ENCODE measurements at places on chromosomes 2 and 18.

- DNase-seq = no peak
Observed at GRCh38 chr18:55866886-55867285, 278.9 kb upstream of the TCF4 start.

- DNase-seq = no peak
Observed at GRCh38 chr2:208488686-208489564, 82.3 kb downstream of the PTH2R start.

DNA sequence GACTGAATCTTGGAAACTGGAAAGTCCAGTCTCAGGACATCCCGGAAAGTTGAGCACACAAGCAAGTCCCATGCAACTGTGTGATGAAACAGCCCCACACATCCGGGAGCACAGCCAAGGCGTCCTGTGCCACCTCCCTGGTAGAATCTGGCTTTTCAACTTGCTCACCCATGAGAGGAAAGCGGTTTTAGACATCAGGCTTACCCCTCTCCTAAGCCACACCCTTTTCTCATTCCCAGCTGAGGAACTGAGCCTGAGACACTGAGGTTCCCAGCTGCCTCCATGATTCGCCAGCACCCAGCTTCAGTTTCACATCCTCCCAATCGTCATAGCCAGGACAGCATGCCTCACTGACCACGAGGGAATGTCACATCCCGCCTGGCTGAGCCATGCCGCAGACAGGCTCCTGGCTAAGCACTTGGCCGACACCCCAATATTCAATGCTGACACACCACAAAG, 60.3 kb downstream of the STEAP3 start:
- peak; percentile 79 for DNase-seq

DNA sequence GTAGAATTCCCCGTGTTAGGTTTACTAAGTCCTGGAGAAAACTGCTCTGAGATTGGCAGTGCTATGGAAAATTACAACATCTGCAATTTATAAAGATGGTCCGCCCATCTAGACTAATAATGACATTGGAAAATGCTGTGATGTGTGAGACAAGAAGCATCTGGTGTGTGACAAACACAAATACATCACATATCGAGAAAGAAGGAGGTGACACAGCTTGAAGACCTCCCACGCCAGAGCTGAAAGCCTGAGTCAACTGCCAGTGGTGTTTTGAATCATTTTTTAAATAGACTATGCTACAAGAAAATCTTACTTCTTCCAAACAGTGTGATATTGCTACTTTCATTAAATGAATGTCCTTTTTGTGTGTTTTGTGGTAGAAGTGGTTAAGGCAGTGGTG, 8.6 kb upstream of the ANO7 start:
- DNase-seq = no peak

DNA sequence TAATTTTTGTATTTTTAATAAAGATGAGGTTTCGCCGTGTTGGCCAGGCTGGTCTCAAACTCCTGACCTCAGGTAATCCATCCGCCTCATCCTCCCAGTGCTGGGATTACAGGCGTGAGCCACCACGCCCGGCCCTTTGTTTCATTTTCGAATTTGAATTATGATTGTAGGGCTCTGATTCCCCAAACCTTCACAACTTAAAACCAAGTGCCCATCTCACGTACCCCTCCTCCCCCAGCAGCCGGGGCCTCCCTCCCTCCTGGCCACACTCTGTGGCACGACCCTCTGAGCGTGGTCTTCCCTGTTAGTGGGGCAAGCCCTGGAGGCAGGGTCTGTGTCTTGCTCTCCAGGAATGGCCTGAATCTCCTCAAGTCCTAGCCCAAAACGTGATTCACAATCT, 166.5 kb downstream of the ASB1 start:
- no peak for DNase-seq

GRCh38 chr2:237752761-237753165, 45.8 kb upstream of the RBM44 start:
- DNase-seq = no peak

DNA sequence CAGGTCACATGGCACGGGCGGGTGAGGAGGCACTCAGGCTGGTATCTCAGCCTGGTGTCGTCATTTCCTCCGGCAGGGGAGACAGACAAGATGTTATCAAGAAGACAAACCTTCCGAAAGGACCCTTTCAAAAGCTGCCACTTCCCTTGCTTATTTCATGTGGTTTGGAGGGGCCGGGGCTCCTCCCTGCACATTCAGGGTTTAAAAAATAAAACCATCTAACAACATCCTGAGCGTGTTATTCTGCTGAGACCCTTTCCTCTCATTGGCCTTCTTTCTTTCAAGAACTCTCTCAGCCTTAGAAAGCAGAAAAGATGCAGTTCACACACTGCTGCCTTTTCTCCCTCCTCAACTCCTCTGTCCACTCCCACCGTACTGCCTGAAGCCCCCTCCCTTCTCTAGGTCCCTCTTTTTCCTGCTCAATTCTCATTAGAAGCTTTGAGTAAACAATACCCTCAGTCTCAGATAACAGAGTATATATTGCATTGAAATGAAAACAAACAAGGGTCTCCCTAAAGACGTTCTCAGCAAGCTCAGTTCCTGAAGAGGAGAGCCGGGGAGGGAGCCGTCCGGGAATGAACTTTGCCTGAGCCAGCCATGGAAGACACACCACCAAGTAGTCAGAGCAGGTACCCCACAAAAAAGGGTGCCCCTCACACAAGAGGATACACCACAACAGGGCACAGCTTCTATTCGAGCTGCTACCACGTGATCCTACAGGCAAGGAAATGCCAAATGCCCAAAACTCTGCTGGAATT, 9.7 kb downstream of the SMAD7 start:
- DNase-seq = no peak

DNA sequence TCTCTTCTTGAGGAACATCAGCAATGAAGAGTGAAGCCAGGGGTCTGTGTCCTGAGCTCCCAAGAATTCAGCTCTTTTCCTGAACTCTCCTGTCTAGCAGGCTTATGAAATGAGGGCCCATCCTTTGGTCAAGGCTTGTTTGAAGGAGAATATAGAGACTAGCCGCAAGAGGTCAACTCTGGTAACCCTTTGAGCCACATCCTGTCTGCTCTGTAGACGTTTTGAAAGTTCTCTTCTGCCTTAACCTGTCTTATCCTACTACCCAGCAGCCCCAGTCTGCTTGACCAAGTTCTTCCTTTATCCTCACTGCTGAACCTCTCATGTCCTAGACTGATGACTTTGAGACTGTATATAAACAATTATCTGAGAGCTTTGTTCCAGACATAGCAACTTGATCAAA, 5.4 kb downstream of the SEMA4F start:
- DNase-seq = no peak

- no peak for DNase-seq
Observed at GRCh38 chr2:136288249-136288648, 170.3 kb upstream of the CXCR4 start.

- DNase-seq = no peak
Observed at GRCh38 chr18:53025247-53025646, 685.2 kb downstream of the DCC start.

DNA sequence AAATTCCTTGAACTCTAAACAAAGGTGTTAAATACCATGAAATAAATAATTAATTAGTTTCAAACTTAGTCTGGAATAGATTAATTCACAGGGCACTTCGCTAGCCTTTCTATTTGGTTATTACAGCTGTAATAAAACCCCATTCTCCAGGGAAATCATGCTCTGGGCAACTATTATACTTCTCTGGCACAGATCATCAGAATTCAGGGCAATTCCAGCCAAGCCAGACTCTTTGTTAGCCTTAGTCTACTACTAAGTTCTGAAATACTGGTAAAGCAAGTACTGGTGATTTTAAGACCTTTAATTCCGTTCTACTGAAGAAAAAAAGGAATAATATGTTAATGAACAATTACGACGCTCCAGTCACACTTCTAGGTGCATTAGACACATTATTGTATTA, 123.4 kb upstream of the PDE1A start:
- no peak for DNase-seq

DNA sequence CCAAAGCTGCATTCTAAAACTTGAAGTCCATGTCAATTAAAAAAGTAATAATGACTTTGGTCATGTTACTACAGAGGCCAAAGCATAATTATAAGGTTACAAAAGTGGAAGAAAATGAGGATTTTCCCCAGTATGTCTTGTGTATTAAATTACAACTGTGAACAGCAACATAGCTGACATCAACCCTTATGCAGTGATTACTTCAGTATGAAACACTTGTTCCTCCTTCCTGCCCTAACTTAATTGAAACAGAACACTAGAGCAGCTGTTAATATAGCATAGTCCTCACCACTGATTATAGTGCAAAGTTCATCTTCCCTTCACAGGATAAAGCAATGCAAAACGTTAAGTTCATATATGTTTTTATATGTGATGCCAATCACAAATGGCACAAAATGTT, 29.9 kb downstream of the EPB41L3 start:
- no peak for DNase-seq

- peak; percentile 85 for DNase-seq
Observed at GRCh38 chr18:35024965-35025364, 16.2 kb upstream of the MAPRE2 start.

- DNase-seq = no peak
Observed at GRCh38 chr18:3177902-3178687, 41.7 kb downstream of the MYOM1 start.
